Activated CD4-positive, alpha-beta T cell treated with anti-CD3 and anti-CD28 coated beads, Interleukin-2, Interleukin-6, amounts not matched to agents 100 ng/mL and 50 ng/mL, durations not matched to agents 16 hours and 8 hours (primary cell): ENCODE measurements at places on chromosomes 1 and 21.
A peak's percentile ranks its signal among the peaks of the same experiment; 100 is the strongest.

GRCh38 chr21:21559285-21560045 is 561.3 kb downstream of the NCAM2 start:
- DNase-seq: no peak

GRCh38 chr1:218718977-218719376 is 373.8 kb downstream of the TGFB2 start:
- no peak for DNase-seq

- DNase-seq: peak; percentile 83
These were observed 6.1 kb downstream of the CTNNBIP1 start for GRCh38 chr1:9903801-9904527.

- no peak for DNase-seq
These were observed 224.0 kb downstream of the FGGY start for GRCh38 chr1:59520827-59521418.

GRCh38 chr1:244371242-244372141 is 80.2 kb downstream of the ADSS2 start:
- DNase-seq: peak; percentile 19

DNA sequence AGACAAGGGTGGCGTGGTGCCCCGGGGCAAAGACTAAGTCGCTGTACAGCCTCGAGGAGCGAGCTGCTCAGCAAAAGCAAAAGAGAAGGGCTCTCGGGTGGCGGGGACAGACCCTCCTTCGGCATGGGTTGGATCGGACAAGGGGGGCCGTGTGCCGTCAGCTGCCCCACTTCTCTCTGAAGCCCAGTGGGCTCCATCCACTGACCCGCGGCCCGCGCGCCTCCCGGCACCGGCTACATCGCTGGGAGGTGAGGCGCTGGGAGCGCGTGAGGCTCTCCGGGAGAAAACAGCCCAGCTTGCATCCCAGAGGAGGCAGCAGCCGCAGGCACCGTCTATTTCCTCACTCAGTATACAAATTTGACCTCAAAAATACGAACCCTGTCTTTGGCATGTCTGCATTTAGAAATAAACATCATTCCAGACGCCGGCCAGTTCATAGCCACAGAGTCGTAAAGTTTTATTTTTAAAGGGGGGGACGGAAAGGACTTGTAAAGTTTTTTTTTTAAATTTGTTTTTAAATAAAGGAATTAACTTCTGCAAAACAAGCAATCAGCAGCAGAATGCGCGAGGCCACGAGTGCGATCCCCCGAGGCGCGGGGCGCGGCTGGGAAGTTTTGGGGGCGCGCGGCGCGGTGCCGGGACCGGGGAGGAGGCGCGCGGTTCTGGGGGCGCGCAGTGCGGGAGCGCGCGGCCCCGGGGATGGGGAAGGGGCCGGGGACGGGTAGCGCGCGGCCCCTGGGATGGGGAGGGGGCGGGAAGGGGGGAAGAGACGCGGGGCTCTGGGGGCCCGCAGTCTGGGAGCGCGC is 689 bp upstream of the GPR137B start:
- DNase-seq: no peak

DNA sequence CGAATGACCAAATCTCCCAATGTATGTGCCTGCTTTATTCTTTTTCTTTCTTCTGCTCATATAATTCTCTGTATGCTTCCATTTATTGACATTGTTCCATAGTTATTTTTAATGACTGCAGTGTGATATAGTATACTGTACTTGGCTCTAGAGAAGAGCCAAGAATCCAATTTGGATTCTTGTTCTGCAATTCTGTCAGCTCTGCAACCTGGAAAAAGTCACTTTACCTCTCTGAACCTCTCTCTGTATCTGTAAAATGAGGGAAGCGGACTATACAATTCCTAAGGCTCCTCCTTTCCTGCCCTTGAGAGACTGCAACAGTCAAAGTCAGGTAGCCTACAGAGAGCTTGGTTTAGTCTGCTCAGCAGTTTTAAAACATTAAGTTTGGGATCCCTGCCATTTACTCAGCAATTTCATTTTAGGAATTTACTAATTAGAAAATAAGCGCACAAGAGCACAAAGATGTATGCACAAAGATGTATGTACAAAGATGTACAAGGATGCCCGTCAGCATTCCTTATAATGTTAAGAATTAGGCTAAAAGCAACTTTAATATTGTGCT is 14.7 kb downstream of the DNAJC16 start:
- DNase-seq: no peak

- DNase-seq: no peak
These were observed 12.7 kb upstream of the C1orf159 start for GRCh38 chr1:1128454-1129139.

- peak; percentile 56 for DNase-seq
These were observed 10.7 kb downstream of the CDC7 start for GRCh38 chr1:91511386-91511785.

DNA sequence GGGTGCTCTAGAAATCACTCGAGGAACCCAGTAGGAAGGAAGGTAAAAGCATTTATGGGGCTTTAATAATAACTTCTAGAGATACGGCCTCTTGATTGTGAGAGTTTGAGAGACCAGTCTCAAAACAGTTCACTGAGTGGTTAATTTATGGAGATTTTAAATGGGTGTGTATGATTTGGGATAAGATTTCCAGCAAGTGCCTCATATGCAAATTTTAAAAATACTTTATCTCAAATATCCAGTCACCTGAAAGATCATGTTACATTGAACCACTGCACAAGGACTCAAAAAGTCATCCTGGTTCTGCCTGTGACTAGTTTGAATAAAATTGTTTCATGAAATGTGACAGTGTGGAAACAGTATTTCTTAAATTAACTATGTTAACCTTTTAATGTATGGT is 64.5 kb downstream of the HUNK start:
- DNase-seq: no peak

DNA sequence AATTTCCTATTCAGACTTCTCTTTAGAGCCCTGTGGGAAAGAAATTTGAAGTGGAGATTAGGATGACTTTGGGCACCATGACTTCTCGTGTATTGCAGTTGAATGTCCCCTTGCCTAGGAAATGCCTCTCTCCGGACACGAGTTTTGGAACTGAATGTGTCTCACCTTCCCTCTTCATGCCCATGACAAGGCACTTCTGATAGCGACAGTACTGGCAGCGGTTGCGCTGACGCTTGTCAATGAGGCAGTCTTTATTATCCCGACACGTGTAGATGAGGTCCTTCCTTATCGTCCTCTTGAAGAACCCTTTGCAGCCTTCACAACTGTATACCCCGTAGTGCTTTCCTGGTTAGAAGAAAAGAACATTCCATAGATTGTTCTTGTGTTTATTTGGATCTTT is 28.1 kb downstream of the RXRG start:
- DNase-seq: no peak

- no peak for DNase-seq
These were observed 26.7 kb downstream of the CCDC18 start for GRCh38 chr1:93207211-93207610.

GRCh38 chr1:85049735-85050166 is 1.5 kb upstream of the MCOLN3 start:
- DNase-seq: no peak

DNA sequence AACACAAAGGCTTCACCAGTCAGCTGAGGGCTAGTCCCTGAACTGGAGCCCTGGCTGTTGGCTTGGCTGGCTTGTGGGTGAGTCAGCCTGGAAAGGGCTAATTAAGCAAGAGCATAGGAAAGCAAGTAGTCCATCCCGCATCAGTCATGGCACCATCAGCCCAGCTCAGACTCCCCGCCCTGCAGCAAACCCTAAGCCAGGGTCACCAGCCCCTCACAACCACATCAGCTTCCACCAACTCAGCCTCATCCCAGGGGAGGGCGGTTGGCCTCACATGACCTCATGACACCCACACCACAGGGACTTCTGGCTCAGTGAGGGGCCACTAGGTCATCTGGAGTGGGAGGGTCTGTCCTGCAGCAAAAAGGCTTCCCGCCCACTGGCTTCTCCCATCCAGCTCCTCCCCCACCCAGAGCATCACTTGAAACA is 7.0 kb upstream of the SPATC1L start:
- DNase-seq: no peak

DNA sequence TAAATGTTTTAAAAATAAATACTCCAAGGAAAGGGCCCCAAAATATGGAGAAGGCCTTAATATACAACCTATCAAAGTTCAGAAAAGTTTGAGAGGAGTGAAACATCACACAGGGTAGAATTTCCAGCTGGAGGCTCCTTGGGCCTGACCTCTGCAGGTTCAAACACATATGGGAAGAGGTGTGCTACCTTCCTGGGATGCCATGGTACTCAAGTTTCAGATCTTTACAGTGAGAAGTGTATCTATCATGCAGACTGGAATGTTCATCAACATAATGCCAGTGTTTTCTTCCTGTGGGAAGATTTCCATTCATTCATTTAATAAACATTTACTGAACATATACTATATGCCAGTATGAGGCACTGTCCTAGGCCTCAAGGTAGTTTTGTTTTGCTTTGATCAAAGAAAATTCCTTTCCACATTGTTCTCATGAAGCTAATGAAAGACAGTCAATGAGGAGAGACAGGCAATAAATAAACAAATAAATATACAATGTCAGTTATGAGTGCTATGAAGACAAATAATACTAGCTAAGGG is 14.6 kb upstream of the ADAR start:
- no peak for DNase-seq

DNA sequence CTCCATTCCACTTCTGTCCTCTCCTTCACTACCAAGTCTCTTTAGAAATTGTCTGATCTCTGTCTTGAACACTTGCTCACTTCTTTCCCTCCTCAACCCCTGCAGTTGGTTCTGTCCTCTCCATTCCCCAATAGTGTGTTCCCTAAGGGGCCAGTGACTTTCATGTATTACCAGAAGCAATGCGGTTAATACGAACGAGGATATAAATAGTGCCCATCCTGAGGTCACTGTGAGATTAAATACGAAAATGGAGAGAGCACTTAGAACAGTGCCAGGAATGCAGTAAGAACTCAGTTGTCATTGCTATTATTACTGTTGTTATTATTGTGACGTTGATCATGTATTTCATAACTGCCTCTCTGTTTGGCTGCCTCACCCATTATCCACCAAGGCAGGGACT is 53.0 kb upstream of the ARTN start:
- DNase-seq: no peak

GRCh38 chr1:203300441-203301330 is 4.6 kb upstream of the BTG2 start:
- DNase-seq: no peak

GRCh38 chr1:53594391-53595180 is 135.4 kb downstream of the DMRTB1 start:
- no peak for DNase-seq

GRCh38 chr1:93489756-93490155 is 41.8 kb downstream of the FNBP1L start:
- no peak for DNase-seq

- DNase-seq: no peak
These were observed 3.8 kb downstream of the SMIM1 start for GRCh38 chr1:3776231-3776961.

DNA sequence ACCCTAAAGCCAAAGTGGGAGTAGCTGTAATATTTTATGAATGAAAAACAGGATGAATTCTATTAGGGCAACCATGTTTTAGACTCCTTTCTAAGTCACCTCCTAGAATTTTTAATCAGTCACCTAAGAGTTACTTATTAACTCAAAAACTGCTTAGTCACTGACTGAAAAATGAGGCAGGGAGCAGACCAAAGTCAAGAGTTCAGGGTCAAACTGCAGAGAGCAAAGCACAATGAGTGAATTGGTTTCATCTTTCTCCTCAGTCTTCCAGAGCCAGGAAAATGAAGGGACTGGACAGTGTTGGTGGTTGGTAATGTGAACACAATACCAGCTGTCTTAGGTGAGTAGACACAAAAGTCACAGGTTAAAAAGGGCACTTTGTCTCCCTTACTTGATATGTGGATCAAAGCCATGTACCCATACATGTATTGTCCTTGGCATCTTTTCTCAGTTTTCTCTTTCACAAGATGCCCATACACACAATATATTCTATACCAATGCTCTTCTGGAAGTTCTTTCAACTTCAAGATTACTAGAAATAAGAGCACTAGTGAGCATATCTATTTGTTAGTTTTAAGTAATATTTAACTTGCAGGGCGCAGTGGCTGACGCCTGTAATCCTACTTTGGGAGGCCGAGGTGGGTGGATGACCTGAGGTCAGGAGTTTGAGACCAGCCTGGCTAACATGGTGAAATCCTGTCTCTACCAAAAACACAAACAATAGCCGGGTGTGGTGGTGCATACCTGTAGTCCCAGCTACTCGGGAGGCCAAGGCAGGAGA is 42.2 kb downstream of the ATP1B1 start:
- no peak for DNase-seq

DNA sequence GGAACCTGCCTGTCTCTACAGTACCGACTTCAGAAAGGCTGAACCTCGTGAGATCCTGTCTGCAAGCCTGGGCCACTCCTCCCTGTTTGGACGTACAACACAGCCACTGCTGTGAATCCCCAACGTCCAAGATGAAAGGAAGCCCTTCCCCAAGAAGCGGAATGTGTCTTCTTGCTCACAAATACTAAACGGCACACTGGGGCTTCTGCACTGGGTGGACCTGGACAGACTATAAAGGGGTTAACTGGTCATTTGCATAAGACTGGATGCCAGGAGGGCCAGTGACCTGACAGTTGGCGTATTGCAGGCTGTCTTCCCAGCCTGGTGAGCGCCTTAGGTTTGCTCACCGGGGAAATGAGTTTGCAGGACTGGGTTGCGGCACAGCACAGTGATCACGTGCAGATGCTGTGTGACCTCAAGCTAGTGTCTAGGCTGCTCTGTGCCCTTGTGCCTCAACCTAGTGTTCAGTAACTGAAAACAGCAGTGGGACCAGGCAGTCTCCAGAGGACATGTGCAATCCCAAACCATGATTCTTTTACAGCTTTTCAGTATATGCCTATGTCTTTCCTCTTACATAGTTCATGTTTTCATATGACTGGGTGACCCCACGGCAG is 19.5 kb upstream of the AJAP1 start:
- DNase-seq: no peak

- DNase-seq: no peak
These were observed 525.3 kb upstream of the DAB1 start for GRCh38 chr1:57949168-57949567.

DNA sequence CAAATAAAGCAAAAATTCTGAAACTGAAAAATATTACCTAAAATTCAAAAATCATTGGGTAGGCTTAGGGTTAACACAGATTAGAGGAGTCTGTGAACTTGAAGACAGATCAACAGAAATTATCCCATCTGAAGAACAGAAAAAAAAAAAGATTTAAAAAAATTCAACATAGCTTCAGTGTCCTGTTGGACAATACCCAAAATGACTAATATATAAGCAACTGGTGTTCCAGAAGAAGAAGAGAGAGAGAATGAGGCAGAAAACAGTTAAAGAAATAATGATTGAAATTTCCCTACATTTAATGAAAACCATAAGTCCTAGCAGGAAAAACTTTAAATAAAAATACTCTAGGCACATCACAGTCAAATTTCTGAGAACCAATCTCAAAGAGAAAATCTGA is 31.5 kb downstream of the TMCO1 start:
- no peak for DNase-seq

DNA sequence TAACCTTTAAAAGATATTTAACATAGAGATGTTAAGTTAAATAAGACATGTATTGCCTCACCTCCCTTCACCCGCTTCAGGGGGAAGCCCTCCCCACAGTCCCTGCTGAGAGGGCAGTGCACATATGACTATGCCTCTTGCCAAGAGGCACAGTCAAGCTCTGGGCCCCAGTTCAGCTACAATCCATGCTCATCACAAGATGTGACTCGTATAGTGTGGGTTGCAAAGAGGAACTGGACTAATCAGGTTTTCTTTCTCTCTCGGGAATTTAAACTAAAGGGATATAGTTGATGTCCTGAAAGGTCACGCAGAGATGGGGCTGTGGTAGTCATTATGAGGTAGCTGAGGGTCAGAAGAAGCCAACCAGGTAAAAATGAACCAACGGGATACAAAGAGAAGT is 35.6 kb downstream of the LYST start:
- peak; percentile 36 for DNase-seq
